Activated CD4-positive, alpha-beta T cell treated with anti-CD3 and anti-CD28 coated beads, Interleukin-2, amount 10 ng/mL, durations not matched to agents 24 days and 14 days (primary cell): ENCODE measurements at places on chromosomes 6 and 20. TPM values are rescaled to one million over a fixed set of nuclear protein-coding genes. Genes with fewer than 3 reads are reported as not detected.

DNAH8 gene
- total RNA-seq, result 0.02 TPM in 1 of 2 replicates, not detected in the other

GRCh38 chr6:86859513-86859912 is 77.8 kb upstream of the HTR1E start:
- no peak for DNase-seq
- no peaks in the 10 kb centered on the region for H3K27me3 ChIP-seq
- H3K4me1 ChIP-seq, result no peaks in the 10 kb centered on the region
- H3K27ac ChIP-seq, result no peak overlapping the region
- H3K36me3 ChIP-seq, result no peaks in the 10 kb centered on the region
- no peak overlapping the region for H3K4me3 ChIP-seq

DNA sequence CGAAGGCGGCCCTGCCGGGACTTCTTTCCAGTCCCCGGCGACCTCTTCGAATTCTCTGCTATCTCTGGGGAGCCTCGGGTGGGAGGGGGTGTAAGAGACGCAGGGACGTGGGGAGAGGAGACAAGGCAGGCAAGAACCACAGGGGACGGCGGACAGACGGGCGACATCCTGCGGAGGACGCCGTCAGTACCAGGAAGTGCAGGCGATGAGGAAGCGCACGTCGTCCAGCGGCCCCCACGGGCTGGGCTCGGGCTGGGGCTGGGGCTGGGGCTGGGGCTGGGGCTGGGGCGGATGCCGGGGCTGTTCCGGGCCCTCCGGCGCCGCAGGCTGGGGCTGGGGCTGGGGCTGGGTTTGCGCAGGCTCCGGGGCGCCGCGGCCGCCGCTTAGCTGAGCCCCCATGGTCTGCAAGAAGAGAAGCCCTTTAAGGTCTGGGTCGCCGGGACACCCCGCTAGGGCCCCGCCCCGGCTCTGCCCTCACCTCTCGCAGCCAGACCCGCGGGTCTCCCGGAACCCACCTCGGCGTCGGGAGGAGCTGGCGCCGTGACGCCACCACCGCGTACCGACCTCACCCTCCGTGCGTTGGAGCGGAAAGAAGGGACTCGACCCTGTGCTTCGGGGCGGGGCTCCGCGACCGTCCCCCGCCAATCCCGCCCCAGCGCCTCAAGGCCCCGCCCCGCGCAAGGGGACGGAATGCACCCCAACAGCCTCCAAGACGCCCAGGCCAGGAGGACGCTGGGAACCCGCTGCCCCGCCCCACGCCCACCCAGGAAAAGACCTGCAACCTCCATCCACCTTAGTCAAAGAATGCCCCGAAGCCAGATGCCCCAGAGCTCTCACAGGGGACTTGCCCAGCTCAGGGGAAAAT is at the start of gene MMP24OS:
MMP24OS (minus strand) TSS at position 592 of the 865 bp plus-strand sequence; CDS start at position 399, 193 bp downstream.
- H3K4me3 ChIP-seq, result peak within 1 kb of the TSS; percentile 99
- peak within 1 kb of the TSS; percentile 97 for H3K27ac ChIP-seq
- peaks cover 30% of the 10 kb centered on the region for H3K4me1 ChIP-seq
- H3K27me3 ChIP-seq, result no peaks in the 10 kb centered on the region
- DNase-seq, result peak; percentile 97

SLC29A1 gene
- total RNA-seq, result 139 and 144 TPM in 2 replicates

GLYATL3 gene
- total RNA-seq, result not detected in 2 replicates

OOEP gene
- total RNA-seq, result 0.47 TPM in 2 replicates

GRCh38 chr6:17845598-17845997 is 138.9 kb upstream of the NUP153 start:
- no peaks in the 10 kb centered on the region for H3K36me3 ChIP-seq
- peaks cover 17% of the 10 kb centered on the region for H3K27me3 ChIP-seq
- no peaks in the 10 kb centered on the region for H3K4me1 ChIP-seq
- H3K27ac ChIP-seq, result no peak overlapping the region
- no peak overlapping the region for H3K4me3 ChIP-seq

C6orf15 gene
- total RNA-seq, result not detected in 2 replicates

- no peak overlapping the region for H3K4me3 ChIP-seq
- no peak for DNase-seq
- H3K4me1 ChIP-seq, result peaks cover 33% of the 10 kb centered on the region
- peaks cover 56% of the 10 kb centered on the region for H3K27me3 ChIP-seq
- H3K27ac ChIP-seq, result no peak overlapping the region
These were observed 49.4 kb downstream of the ERMARD start for GRCh38 chr6:169800668-169801395.

DNA sequence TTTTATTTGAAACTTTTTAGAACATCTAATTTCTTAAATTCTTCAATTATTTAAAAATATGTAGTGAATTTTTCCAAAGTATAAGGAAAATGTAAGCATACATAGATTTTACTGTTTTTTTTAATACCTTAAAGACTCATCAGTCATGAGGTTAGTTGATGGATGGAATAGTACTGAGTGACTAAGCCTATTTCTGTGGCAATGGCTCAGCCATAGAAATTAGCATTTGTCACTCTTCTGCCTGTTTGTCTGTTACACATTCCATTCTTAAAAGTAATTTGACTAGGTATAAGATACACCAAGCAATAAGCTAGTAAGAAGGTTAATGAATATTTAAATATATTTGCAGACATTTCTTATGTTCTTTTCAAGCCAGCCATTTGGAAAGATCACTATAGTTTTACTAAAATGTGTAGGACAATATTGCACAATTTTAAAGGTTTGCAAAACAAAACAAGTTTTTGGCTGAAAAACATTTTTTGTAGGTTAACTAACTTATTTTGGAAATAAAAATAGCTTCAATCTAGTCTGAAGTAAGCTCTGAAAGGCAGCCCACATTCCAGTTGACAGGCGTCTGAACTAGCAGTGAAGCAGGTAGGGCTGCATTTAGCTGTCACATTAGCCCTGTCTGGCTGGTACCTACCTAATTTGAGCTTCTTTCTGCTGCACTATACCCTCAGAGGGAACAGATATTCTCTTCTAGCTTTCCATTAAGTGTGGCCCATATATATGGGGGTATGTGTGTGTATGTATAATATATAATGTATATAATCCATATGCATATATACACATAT is 385.7 kb downstream of the GRIK2 start:
- H3K36me3 ChIP-seq, result no peaks in the 10 kb centered on the region
- H3K4me3 ChIP-seq, result no peak overlapping the region
- no peaks in the 10 kb centered on the region for H3K4me1 ChIP-seq
- no peak overlapping the region for H3K27ac ChIP-seq
- DNase-seq, result no peak
- H3K27me3 ChIP-seq, result no peaks in the 10 kb centered on the region

GRCh38 chr6:42010185-42010891 is 40.0 kb upstream of the TAF8 start:
- H3K27ac ChIP-seq, result peak overlapping the region; percentile 90
- H3K4me3 ChIP-seq, result peak overlapping the region; percentile 72
- H3K36me3 ChIP-seq, result peaks cover 27% of the 10 kb centered on the region
- no peaks in the 10 kb centered on the region for H3K27me3 ChIP-seq

- DNase-seq, result no peak
- H3K36me3 ChIP-seq, result peaks cover 5% of the 10 kb centered on the region
- H3K27ac ChIP-seq, result no peak overlapping the region
- H3K4me1 ChIP-seq, result peaks cover 8% of the 10 kb centered on the region
These were observed 88.4 kb downstream of the HACE1 start for GRCh38 chr6:104771258-104771832.

PERP gene
- 4.8 TPM in 2 replicates for total RNA-seq
